Fibroblast of the aortic adventitia (primary cell): ENCODE measurements at places on chromosomes 1 and 21. TPM values are rescaled to one million over a fixed set of nuclear protein-coding genes. Genes with fewer than 3 reads are reported as not detected.

DNA sequence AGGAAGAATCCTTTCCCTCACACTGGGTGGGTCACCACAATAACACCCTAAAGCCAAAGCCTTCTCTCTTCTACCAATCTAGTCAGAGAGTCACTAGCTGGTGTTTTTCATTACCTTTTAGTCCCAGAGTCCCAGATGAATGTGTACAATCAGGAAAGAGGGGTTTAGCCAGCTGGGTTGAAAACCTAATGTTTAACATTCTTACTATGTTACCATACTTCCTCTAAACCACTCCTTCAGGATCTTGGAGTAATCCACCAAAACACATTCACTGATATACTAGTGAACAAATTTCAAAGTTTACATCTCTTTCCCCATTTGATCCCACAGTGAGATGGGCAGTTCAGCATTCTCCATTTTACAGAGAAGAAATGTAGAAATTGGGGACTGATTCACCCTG lies 9.7 kb downstream of the LPAR3 start:
- DNase-seq: peak; percentile 45

Gene PRAMEF27
- total RNA-seq: not detected in 2 replicates

- no peak for DNase-seq
Measured at GRCh38 chr1:36699113-36699911, 216.6 kb upstream of the CSF3R start.

- DNase-seq: no peak
Measured at GRCh38 chr1:41243079-41243385, 926 bp upstream of the SCMH1 start.

Gene OLIG2
- not detected in 2 replicates for total RNA-seq

Gene ASCL5
- total RNA-seq: not detected in 2 replicates

Gene HSD11B1
- 6.3 and 33.3 TPM in 2 replicates for total RNA-seq

GRCh38 chr1:181075766-181076350 lies 12.6 kb upstream of the IER5 start:
- DNase-seq: no peak

Gene SIK1
- 4.4 TPM in 1 of 2 replicates, not detected in the other for total RNA-seq

Gene HTR6
- 0.09 TPM in 1 of 2 replicates, not detected in the other for total RNA-seq

DNA sequence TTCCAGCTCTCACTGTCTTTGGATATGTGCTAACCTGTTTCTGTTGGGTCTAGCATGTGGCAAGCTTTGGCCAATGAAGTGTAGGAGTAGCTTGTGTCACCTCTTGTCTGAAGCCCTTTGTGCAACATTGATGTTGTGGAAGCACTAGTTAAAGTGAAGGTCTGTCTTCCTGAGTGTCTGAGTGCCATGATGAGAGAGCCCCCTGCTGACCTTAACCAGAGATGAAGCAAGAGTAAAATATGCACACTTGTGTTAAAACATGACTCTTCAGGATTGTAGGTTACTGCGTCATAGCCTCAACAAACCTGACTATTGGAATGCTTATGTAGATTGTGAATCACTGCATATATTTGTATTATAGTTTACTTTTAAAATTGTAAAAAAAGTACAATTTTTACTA lies 103.7 kb downstream of the NCAM2 start:
- peak; percentile 74 for DNase-seq

- DNase-seq: no peak
Measured at GRCh38 chr1:5725406-5725805, 266.8 kb downstream of the NPHP4 start.

Gene PRKCZ
- total RNA-seq: 1.6 and 3.5 TPM in 2 replicates

DNA sequence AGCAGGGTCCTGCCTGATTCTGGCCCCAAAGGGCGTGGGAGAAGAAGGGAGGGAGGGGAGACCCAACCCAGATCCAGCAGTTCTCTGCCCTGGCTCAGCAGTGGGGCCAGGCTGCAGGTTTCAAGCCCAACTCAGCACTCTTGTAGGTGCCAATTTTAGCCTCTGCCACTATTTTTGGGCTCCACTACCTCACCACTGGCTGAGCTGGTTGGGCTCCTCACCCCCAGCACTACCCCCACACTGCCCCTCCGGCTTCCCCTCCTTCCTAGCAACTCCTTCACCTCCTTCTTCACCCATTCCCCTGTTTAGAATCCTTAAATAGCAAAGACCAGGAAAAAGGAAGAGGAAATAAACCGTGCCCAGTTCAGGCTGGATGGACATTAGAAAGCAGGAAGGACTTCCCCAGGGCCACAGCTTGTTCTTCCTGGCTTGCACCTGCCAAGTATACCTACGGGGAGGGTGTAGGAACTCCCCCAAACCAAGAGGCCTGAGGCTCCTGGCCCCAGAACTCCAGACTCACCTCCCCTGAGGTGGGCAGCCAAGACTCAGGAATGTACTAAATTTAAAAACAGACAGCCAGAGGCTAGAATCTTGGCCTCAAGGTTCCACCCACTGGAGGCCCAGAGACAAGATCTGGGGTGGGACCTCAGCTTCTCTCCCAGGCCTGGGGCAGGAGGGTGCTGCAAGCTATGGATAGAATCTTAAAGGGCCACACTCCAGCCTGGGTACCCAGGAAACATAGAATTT lies 1.4 kb upstream of the ARHGEF2 start:
- DNase-seq: peak; percentile 60

- no peak for DNase-seq
Measured at GRCh38 chr21:42799516-42799915, 79.8 kb downstream of the WDR4 start.

GRCh38 chr1:203672346-203672745 lies 45.7 kb downstream of the ATP2B4 start:
- DNase-seq: peak; percentile 67

DNA sequence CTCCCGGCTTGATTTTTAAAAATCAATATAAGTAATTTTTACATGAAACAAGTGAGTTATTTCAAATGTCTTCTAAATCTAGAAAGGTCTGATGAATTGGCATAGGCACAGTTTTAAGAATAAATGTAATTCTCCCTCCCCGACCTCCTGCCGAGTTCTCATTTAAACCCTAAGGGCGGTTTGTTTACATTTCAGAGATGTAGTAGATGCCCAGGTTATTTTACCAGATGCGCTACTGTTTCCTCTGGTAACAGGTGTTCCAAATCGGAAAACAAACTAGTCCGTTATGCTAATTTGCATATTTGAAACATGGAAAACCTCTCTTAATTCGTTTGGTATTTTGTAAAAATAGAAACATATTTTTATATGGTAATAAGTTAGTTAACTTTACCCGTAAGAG lies 53.8 kb upstream of the CFAP126 start:
- no peak for DNase-seq

DNA sequence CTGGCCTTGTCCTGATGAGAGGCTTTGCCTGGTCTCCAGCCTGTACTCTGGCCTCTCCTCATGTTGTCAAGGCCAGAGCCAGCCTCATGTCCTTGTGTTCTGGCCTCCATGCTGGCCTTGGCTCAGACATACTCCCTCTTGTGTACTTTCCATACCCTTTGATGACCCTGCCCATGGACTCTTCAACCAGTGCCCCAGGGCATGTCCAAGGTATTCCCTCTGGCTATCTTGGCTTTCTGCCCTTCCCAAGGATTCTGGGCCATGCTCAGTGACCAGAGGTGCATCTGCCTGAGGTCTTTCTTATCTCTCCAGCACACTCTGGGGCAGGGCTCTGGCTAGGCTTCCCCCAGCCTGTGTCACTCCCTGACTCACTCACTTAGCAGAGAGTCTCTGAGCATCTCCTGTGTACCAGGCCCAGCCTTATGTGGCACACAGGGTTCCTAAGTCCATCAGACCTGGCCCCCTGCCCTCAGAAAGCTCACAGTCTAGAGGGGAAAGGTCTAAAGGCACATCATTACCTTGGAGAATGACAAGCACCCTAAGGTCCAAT lies 141.4 kb upstream of the GRIK3 start:
- DNase-seq: no peak

DNA sequence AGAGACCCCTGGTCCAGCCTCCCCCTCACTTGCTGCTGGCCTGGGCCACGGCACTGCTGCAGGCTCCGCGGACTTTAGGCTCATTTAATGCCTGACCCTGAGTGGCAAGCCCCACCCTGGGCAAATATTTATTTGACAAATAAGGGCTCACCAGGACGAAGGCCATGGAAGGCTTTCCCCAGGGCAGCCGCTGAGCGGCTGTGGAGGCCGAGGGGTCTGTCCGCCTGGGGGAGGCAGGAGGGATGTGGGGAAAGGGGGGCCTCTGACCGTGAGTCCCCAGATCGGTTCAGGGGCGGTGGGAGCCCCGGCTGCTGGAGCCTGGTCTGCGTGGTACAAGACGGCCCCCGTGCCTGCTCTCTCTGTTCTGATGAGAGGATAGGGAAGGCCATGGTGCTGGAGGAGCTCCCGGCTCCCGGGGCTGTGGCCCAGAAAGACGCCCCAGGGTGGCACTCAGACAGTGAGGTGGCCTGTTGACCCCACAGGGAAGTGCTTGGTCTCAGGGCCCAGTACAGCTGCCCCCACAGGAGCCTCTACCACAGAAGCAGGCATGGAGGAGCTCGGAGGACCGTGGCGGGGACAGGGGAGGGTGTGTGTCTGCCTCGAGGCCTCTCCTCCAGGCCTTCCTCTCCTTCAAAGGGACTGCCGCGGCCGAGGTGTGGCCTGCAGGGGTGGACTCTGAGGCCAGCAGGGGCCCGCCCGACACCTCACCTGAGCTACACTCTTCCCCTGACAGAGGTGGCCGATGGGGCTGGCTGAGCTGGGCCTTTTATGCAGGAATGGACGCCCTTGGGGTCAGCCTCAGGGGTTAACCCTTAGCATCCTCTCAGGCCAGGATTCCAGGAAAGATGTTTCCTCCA lies 9.1 kb upstream of the C1orf159 start:
- DNase-seq: no peak

- DNase-seq: no peak
Measured at GRCh38 chr1:228320394-228320793, 86.2 kb downstream of the TRIM11 start.

DNA sequence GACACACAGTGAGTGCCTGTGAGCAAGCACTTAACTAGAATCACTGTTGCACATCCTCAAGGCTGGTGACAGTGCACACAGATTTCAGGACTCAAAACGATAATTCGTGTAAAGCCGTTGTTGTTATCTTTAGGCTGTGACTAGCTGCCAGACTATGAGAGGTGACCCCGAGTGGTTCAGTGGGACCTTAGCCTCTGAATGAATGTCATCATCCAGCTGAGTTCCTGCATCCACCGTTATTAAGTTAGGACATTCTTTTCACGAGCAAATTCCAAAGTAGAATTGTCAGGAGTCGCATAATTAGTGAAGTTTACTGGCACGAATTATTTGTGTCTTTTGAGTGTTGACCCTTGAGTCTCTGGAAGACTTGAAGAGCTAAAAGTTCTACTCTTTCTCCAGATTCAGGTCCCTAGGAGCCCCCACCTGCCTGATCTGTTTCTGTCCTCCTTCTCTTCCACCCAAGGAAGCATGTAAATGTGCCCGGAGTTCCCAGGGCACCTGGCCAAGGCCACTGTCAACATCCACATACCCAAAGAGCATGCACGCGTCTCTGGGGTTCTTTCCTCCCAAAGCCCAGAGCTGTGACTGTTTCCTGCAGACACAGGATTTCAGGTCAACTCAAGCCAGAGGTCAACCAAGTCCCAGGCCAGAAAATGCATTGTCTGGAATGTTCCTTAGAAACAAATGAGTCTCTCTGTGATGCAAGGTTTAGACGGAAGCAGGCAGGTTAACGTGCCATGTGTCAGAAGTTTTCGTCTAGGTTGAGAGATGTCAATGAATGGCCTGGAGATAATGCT lies 207.2 kb downstream of the TOMM20 start:
- DNase-seq: no peak

DNA sequence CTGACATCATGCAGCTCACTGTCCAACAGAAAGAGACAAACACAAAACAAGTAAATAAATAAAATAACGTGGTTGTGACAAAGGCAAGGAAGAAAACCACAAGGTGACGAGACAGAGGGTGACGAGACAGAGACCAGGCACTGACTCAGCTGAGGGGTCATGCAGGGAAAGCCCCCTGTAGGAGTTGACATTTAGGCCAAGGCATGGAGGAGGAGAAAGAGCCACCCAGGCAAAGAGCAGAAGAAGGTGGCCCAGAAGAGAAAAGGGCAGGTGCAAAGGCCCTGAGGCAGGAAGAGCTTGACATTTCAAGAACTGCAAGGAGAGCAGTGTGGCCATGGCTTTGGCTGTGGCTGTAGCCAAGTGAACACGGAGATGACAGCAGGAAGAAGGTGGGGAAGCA lies 65.1 kb upstream of the ID3 start:
- DNase-seq: no peak

Gene B3GALNT2
- total RNA-seq: 43.0 and 69.4 TPM in 2 replicates

Gene TNFSF4
- 0.49 and 2.0 TPM in 2 replicates for total RNA-seq

Gene IL23R
- not detected in 2 replicates for total RNA-seq
